ENCODE measurements at places on chromosomes 5 and 9. TPM values are rescaled to one million over a fixed set of nuclear protein-coding genes. Genes with fewer than 3 reads are reported as not detected.

- H3K4me3 ChIP-seq: no peak overlapping the region
- DNase-seq: no peak
- no peaks in the 10 kb centered on the region for H3K27me3 ChIP-seq
- no peak overlapping the region for H3K27ac ChIP-seq
- no peaks in the 10 kb centered on the region for H3K36me3 ChIP-seq
These were observed 155.9 kb upstream of the CCNG1 start for GRCh38 chr5:163281512-163281911.

EPB41L4B gene
- total RNA-seq: not detected

GRCh38 chr9:108634204-108634603 is 221.6 kb downstream of the ACTL7B start:
- H3K36me3 ChIP-seq: no peaks in the 10 kb centered on the region
- no peak overlapping the region for H3K4me3 ChIP-seq
- no peak for DNase-seq
- H3K27me3 ChIP-seq: no peaks in the 10 kb centered on the region
- no peaks in the 10 kb centered on the region for H3K4me1 ChIP-seq

DNA sequence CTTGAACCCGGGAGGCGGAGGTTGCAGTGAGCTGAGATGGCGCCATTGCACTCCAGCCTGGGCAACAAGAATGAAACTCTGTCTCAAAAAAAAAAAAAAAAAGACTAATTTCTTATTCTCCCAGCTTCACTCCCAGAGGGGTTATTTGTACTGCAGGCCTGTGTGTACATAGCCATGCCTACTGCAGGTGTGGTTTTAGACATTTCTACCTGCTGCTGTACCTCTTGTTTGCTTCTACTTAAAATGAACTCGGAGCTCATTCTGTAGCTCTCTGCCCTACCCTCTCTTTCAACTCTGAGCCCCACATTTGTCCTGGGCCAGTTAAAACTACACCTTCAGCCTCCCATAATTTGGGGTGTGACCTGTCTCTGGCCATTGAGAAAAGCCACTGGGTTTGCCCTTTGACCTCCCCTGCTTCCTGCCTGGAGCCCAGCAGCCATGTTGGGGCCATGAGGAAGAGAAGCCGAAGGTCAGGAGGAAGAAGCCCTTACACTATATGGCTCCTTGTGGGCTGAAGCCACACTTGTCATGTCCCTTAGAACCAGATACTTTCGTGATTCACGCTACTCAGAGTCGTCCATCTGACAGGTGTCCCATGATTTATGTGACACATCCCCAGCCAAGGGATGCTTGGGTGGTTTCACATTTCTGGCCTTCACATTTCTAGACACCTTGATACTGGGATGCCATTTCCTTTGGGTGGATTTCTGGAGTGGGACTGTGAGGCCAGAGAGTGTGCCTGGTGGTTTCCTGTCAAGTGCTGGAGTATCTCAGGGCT is 9.4 kb upstream of the CARD19 start:
- H3K4me3 ChIP-seq: no peak overlapping the region

- no peaks in the 10 kb centered on the region for H3K36me3 ChIP-seq
- H3K27me3 ChIP-seq: no peaks in the 10 kb centered on the region
- H3K4me3 ChIP-seq: no peak overlapping the region
- H3K27ac ChIP-seq: no peak overlapping the region
- no peak for DNase-seq
These were observed 1050.4 kb downstream of the MAT2B start for GRCh38 chr5:164555809-164556208.

DNA sequence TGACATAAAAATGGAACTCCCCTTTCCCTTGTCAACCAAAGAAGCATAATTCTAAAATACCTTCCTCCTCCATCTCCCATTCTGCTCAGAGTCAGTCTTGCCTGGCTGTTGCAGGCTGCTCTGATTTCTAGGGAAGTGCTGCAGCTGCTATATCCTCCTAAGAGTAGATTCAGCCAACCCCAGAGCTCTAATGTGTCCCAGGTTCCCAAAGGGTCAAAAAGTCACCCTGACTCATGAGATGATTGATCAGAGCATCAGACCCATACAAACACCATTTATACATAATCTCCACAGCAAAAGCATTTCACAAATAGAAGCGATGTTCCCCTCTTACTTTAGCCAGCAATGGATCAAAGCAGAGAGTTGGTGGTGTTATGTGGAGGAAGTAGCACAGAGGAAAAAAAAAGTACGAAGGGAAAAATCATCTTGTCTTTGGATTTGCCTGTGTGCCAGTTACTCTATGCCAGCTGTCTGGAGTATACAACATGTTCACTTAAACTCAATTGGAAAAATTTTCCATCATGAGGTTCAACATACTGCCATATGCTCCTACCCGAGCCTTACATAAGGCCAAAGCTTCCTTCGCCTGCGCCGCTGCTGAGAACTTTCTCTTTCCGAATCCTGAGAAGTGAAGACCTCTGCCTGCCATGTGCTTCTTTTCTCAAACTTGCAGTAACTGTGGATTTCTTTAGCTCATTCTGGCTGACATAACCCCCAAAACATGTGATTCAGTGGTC is 258.0 kb downstream of the TLE4 start:
- H3K4me3 ChIP-seq: no peak overlapping the region
- no peaks in the 10 kb centered on the region for H3K27me3 ChIP-seq
- no peak overlapping the region for H3K27ac ChIP-seq
- H3K36me3 ChIP-seq: no peaks in the 10 kb centered on the region
- H3K4me1 ChIP-seq: no peaks in the 10 kb centered on the region

TMEM232 gene
- total RNA-seq: 2.9 TPM
